ENCODE measurements at places on chromosomes 7 and 10.

- DNase-seq, result no peak
These were observed 179.9 kb upstream of the KLF14 start for GRCh38 chr7:130913639-130914553.

DNA sequence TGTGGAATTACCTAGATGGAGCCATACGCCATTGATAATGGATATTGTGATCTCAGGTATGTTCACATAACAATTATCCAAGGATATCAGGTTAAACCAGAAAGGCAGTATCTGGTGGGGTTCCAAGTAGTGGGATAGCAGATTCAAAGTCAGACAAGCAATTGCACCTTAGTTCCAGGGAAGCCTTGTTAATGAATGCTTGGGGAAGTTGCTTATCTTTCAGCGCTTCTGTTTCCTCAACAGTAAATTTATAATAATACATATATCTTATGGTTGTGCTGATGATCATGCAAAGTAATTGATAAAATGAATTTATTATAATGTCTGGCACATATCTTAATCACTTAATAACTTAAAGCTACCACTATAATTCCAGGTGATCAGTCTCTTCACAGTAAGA, 290.9 kb downstream of the SUGCT start:
- DNase-seq, result no peak

DNA sequence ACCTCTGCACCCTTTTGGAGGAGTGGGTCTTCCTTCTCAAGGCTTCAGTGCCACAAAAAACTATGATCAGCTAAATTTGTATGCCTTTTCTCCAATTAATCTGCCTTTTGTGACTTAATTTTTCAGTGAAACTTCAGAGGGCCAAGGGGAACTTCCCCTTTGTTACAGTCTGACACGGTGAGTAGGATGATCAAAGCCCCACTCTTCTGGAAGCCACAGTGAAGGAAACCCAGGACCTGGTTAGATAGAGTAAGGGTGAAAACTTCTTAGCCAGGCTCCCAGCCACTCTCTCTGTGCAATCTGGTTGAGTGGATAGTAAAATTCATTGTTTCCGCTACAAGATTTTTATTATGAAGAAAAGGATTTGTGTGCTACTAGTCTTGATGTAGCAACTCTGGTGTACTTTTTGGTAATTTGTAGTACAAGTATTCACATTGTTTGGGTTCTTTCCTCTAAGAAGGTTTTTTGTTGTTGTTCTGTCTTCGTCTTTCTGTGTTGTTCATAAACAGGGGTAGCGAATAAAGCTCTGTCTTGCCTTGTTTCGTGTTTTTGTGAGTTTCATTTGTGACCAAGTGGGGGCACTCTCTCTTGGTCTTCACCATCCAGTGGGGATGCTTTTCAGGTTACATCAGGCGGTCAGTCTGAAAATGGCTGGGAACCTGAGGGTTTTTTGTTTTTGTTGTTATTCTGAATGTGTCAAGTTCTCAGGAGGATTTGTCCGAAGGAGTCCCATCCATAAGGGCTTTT, 268.5 kb upstream of the NPSR1 start:
- no peak for DNase-seq

DNA sequence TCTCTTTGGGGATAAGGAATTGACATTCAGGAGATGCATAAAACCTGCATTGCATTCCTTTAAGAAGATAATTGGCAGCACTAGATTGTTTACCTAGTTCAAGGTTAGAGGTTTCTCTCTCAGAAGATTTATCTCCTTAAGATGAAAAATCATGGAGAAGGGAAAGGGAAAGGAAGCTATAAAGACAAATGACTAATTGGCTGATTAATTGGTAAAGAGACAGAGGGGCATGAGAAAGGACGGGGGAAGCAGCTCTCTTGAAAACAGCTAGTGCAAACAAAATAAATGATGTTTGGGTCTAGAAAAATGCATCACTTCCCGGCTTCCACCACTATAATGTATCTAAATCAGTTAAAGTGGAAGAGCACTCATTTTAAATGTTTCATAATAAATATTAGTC, 941.2 kb downstream of the XPNPEP1 start:
- no peak for DNase-seq

GRCh38 chr7:87517136-87517815, 41.8 kb upstream of the ABCB4 start:
- DNase-seq, result no peak

Measured in NCI-H1436 (cell line).